HuH-7.5 (cell line): ENCODE measurements at places on chromosomes 2 and 18.

DNA sequence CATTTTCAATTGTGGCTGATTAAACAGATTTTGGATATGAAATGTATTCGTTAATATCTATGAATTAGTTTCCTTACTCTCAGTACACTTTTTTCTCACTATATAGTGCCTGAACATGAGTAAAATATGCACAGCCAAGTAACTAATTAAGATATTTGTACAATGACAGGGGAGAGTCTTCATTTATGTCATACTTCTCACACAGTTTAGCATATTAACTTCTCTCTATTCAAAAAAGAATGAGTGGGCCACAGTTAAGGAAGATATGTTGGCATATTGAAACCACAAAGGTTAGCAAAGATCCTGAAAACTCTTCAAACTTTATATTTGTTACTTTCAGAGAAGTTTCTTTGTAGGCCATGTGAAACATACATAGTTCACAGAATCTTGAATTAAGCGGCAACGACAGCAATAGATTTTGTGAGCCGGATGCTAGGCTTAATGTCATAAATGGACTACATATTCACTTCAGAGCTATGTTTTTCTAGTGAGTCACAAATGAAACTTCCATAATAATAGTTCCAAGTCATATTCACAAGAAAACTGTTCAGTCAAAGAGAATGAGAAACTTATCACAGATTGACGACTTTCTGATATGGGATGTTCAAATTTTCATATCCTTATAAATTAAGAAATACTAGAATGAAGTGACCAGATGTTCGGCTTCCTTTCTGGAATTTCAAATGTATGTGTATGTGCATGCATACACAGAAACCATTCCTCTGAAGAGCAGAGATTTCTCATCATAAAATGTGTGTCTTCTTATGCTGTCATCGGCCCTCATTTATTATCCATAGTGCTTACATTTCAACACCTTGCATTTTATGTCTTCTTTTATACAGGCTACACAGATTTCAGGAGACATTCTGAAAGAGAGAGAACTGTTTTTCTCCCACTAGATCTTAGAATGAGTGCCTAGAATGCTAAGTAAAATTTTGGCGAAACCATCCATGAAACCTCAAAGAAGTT is 584.0 kb downstream of the SATB2 start:
- no peak for DNase-seq

GRCh38 chr2:158228943-158229508 is 127.3 kb downstream of the UPP2 start:
- no peak for DNase-seq

GRCh38 chr2:173040729-173041128 is 34.9 kb upstream of the MAP3K20 start:
- no peak for DNase-seq

DNA sequence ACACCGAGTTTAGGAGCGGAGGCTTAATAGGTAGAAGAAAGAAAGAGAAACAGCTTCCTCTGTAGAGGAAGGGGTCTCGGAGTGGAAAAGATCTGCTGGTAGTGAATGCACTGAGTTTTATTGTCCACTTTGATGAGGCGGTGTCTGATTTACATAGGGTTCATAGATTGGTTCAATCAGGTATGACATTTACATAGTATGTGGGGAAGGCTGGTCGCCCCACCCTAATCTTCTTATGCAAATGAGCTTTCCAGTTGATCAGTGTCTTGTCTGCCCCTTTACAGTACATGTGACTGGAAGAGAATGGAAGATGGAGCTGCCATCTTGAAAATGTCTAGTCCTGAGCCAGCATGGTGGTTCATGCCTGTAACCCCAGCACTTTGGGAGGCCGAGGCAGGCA is 19.9 kb upstream of the CNOT11 start:
- DNase-seq: no peak

DNA sequence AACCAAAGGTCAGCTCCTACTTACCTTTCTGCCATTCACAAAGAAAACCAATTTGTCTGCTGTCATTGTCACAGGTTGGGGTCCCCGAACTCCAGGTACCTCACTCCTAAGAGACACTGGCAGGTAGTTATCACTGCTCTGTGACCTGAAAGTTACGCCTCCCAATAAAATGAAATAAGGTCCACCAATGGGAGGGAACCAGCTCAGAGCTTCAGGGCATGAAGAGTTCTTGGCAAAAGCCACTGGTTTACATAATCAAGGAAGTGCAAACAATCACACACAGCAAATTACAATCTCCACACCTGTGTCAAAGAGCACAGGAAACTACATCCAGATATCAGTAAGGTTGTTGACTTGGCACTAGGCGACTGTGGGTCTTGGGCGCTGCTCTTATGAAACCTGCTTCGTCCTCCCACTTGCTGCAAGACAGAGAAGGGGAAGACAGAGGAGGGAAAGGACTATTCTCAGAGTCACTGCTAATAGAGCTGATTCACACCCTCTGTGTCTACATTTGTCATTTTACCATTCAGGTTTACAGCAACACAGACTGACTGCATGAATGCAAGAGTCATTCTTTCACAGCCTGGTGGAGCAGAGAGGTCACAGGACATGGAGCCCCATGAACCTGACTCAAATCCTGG is at the start of gene XDH:
Gene XDH, minus strand, starts transcription at position 142 of the 641 bp plus-strand sequence. Its CDS starts 76 bp downstream, at position 66.
- DNase-seq: no peak

GRCh38 chr2:237154082-237154638 is 68.5 kb downstream of the COPS8 start:
- DNase-seq: peak; percentile 34

DNA sequence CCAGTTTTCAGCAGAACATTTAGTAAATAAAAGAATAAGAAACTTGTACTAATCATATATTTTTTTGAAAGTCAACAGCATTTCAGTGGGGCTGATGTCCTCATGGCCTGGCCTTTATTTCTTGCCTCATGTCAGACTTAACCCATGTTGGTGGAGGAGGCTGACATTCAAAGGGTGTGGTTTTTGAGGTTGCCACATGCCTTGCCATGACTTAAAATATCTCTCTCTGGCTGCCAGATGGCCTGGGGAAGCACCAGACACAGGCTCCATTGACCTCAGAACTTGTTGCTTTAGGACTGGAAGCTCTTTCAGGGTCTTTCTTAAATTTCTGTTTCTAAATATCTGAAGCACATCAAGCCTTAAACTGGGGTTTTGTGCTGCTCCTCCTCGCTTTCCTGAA is 32.5 kb upstream of the CD28 start:
- DNase-seq: no peak

- no peak for DNase-seq
Observed at GRCh38 chr2:47062681-47063537, 92.2 kb downstream of the STPG4 start.

DNA sequence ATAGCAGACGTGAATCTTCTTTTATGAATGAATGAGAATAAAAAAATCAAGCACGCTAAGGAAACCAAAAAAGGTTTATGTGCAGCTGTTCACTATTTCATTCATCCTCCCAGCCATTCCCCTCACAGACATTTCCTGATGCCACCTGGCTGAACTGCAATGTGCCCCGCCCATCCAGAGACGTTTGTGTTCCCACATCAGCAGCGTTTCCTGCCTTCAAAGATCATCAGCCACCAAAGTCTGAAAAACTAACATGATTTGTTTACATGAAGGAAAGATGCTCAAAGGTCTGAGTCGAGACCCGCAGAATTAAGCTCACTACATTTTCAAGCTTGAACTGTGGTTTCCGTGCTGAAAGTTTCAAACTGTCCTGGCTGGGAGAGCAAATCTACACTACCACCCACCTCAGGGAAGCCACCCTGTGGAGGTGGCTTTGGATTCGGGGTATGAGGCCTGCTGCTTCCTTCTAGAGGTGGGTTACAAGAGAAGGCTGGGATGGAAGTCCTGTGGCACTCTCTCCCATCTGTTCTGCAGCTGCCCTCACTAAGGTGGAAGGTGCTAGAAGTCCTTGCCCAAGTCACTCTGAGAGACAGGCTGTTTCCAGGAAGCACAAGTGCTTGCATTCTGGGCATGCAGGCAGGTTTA is 201.3 kb upstream of the OSR1 start:
- no peak for DNase-seq

GRCh38 chr2:34161549-34161948 is 562.5 kb upstream of the FAM98A start:
- DNase-seq: no peak
